Cardiac atrium fibroblast (primary cell): ENCODE measurements at places on chromosomes 5 and 9. TPM values are rescaled to one million over a fixed set of nuclear protein-coding genes. Genes with fewer than 3 reads are reported as not detected.

FAM174A gene
- total RNA-seq, result 10.8 and 20.3 TPM in 2 replicates

TSLP gene
- total RNA-seq, result 0.32 and 0.72 TPM in 2 replicates

SLC22A4 gene
- 1.4 and 5.2 TPM in 2 replicates for total RNA-seq

GBGT1 gene
- total RNA-seq, result 4.1 and 6.3 TPM in 2 replicates

CER1 gene
- total RNA-seq, result not detected in 2 replicates

CTNND2 gene
- not detected in 2 replicates for total RNA-seq

ATP10B gene
- total RNA-seq, result not detected in 2 replicates

PLPP7 gene
- 15.7 and 22.4 TPM in 2 replicates for total RNA-seq

DNAH5 gene
- total RNA-seq, result 0.49 TPM in 1 of 2 replicates, not detected in the other

STPG3 gene
- total RNA-seq, result not detected in 2 replicates

KIF20A gene
- total RNA-seq, result 14.6 and 15.9 TPM in 2 replicates

PCDHB5 gene
- 1.3 and 4.5 TPM in 2 replicates for total RNA-seq

MARCOL gene
- not detected in 2 replicates for total RNA-seq

IL5 gene
- not detected in 2 replicates for total RNA-seq

RAPGEF6 gene
- 6.5 and 6.9 TPM in 2 replicates for total RNA-seq

S100Z gene
- total RNA-seq, result not detected in 2 replicates

FIBCD1 gene
- 0.36 and 0.65 TPM in 2 replicates for total RNA-seq

TIMD4 gene
- total RNA-seq, result not detected in 2 replicates

PCDHA9 gene
- total RNA-seq, result under 0.01 TPM in 1 of 2 replicates, not detected in the other

FGF10 gene
- total RNA-seq, result 0.32 TPM in 1 of 2 replicates, not detected in the other

PCDHGB3 gene
- 1.8 and 2.4 TPM in 2 replicates for total RNA-seq

BHMT2 gene
- 1.5 TPM in 1 of 2 replicates, not detected in the other for total RNA-seq
